Caco-2 (cell line): ENCODE measurements at places on chromosomes 2 and 18. TPM values are rescaled to one million over a fixed set of nuclear protein-coding genes. Genes with fewer than 3 reads are reported as not detected.

DNA sequence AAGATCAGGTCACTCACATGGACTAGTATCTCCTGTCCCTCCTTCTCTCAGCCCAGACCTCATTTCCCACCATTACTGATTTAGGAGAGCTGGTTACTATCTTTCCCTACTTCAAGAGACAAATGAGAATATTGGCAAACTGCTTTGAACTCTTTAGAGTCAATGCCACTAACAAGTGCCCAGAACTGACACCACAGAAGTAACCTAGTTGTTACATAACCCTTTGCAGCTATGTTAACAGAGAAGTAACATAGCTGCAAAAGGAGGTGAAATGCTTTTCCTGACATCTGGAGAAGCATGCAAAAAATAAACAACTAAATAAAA is 30.0 kb downstream of the TGFA start:
- H3K27me3 ChIP-seq = no peaks in the 10 kb centered on the region
- no peak overlapping the region for H3K4me3 ChIP-seq
- H3K36me3 ChIP-seq = no peaks in the 10 kb centered on the region
- no peak overlapping the region for H3K27ac ChIP-seq

Gene M1AP
- not detected in 2 replicates for total RNA-seq

Gene DCAF17
- total RNA-seq = 20.8 and 22.7 TPM in 2 replicates

- H3K27me3 ChIP-seq = no peaks in the 10 kb centered on the region
- no peak overlapping the region for H3K4me3 ChIP-seq
- H3K4me1 ChIP-seq = no peaks in the 10 kb centered on the region
- no peak for DNase-seq
- no peak overlapping the region for H3K27ac ChIP-seq
- no peaks in the 10 kb centered on the region for H3K36me3 ChIP-seq
Measured at GRCh38 chr2:224222291-224222690, 179.6 kb downstream of the FAM124B start.

DNA sequence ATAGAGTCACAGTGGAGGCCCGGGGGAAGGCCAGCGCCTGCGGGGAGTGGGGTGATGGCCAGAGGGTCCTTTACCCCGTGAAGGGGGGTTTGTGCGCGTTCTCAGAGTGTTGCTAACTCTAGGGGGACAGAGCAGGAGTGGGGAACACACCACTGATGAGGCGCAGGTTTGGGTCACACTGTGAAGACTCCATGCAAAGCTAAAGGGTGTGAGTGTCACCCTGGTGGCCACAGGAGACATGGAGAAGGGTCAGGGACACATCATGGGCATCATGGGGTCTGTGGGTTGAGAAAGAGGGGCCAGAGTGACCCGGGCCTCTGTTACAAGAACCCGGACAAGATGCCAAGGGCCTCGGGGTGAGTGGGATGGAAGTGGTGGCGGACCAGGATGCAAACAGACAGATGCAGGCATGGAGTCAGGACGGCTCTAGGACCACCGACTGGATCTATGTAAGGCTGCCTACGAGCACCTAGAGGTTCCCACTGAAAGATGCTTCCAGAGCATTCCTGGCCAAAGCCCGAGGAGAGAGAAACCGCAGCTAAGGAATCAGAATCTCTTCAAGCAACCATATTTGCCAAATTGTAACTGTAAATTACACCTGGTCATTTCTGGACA is 84.3 kb downstream of the PXDN start:
- no peak overlapping the region for H3K4me3 ChIP-seq
- H3K36me3 ChIP-seq = no peaks in the 10 kb centered on the region
- no peaks in the 10 kb centered on the region for H3K27me3 ChIP-seq
- DNase-seq = no peak
- H3K27ac ChIP-seq = no peak overlapping the region

Gene MYL12B
- 457 and 467 TPM in 2 replicates for total RNA-seq

Gene YPEL5
- total RNA-seq = 43.6 and 50.9 TPM in 2 replicates

Gene SP5
- total RNA-seq = 149 and 161 TPM in 2 replicates

Gene ATP6V1C2
- 4.2 and 4.8 TPM in 2 replicates for total RNA-seq

DNA sequence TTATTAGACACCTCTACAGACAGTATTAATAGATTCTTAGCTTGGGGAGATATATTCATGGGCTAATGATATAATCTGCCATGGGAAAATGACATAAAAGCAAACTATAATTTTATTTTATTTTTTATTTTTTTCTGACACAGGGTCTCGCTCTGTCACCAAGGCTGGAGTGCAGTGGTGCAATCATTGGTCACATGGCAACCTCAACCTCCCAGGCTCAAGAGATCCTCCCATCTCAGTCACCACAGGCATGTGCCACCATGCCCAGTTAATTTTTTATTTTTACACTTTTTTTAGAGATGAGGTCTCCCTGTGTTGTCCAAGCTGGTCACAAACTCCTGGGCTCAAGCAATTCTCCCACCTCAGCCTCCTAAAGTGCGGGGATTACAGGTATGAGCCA is 39.3 kb downstream of the RTN4 start:
- H3K36me3 ChIP-seq = no peaks in the 10 kb centered on the region; the same call in 1 of the 2 replicates
- DNase-seq = no peak
- no peak overlapping the region for H3K27ac ChIP-seq

Gene SERPINB11
- not detected in 2 replicates for total RNA-seq

Gene CAPN14
- total RNA-seq = 0.21 and 0.23 TPM in 2 replicates

DNA sequence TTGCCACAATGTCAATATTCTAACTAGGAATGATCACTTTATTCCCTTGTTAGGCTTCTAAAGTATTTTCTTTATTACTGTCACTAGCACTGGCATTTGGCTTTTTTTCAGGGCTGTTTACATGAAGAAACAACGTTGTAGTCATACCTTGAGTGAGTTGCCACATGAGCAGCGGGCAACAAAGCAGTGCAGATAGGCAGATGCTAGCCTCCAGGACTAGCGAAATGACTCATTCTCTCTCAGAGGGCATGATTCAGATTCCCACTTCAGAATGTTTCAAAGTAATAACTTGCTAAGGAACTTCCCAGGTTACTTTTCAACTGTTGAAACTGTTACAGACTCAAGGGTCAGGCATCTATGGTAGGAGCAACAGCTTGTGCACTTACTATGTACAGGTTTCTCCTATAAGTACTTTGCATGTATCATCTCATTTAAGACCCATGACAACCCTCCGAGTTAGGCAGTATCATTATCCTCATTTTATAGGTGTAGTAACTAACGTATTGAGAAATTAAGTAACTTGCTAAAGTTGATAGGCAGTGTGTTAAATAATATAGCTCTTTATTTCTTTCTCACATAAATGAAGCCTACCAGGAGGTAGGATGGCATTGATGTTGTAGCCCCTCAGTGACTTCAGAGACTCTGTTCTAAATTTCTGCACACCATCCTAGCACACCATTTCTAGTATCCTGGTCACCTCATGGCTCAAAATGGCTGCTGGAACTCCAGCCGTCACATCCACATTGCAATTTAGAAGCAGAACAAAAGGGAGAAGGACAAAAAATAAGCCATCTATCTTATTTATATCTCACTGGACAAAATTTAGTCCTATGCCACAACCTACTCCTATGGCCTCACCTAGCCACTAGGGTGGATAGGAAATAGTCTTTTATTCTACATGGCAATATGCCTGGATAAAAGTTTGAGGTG is 83.3 kb downstream of the ICOS start:
- no peak overlapping the region for H3K27ac ChIP-seq
- no peaks in the 10 kb centered on the region for H3K27me3 ChIP-seq
- DNase-seq = no peak
- H3K4me1 ChIP-seq = no peaks in the 10 kb centered on the region
- no peak overlapping the region for H3K4me3 ChIP-seq

DNA sequence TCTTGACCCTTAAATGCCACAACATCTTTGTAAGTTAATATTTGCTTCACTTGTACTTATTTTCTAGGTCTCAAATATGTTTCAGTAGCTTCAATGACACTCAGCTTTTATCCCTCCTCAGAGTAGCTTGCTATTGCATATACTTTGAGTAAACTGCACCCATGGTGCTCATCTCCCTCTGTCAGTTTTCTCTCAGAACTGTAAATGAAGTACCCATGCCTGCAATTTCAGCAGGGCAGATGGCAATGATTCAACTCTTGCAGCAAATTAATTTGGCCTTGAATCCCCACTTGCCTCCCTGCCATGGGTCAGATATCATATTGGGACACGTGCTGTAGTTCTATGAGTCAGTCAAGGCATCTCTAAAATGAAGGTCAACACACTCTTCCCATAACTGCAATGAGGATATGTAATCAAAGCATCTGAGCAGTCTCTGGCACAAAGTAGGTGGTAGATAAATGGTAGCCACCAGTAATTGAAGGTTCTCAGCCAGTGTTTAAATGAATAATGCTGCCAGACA is 225.8 kb downstream of the PIEZO2 start:
- H3K4me1 ChIP-seq = no peaks in the 10 kb centered on the region
- H3K27me3 ChIP-seq = no peaks in the 10 kb centered on the region
- no peaks in the 10 kb centered on the region for H3K36me3 ChIP-seq
- H3K27ac ChIP-seq = no peak overlapping the region

Gene RAMP1
- total RNA-seq = 1.6 and 2.2 TPM in 2 replicates

Gene CHAC2
- 3.9 and 4.6 TPM in 2 replicates for total RNA-seq

DNA sequence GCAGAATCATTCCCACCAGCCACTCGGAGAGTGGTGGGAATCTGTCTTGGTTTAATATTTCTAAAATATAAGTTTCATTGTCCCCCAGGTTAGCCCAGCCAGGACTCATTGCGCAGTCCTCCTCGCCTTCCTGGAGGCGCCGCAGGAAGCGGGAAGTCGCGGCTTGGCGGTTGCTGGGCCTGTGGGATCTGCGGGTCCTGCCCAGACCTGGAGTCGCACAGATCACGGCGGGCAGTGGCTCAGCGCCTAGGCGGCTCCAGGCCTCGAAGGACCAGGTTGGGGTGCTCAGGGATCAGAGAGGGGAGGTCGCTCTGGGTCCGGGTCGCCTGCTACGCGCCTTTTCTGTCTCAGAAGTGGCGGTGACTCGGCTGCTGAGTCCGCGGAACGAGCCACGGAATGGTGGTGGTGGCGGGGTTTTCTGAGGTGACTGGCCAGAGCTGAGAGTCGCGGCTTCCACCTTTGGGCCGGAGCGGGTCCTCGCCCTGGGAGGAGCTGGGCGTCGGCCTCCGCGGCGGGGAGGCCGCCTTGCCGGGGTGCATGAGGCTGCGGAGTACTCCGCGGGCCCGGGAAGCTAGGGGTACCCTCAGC is 2.6 kb downstream of the HOXD3 start:
- H3K27ac ChIP-seq = no peak overlapping the region
- no peaks in the 10 kb centered on the region; the same call in 1 of the 2 replicates for H3K27me3 ChIP-seq
